Osteocyte (in vitro differentiated cells): ENCODE measurements at places on chromosomes 6 and 20. TPM values are rescaled to one million over a fixed set of nuclear protein-coding genes. Genes with fewer than 3 reads are reported as not detected.

PTCRA gene
- total RNA-seq: not detected in 2 replicates

GRCh38 chr6:27188885-27189418 is 58.5 kb upstream of the PRSS16 start:
- DNase-seq: no peak

SRC gene
- 30.1 and 32.5 TPM in 2 replicates for total RNA-seq

GRCh38 chr6:86251106-86251505 is 608.4 kb upstream of the SYNCRIP start:
- no peak for DNase-seq

MEI4 gene
- total RNA-seq: not detected in 2 replicates

SYNGAP1 gene
- total RNA-seq: 30.7 and 34.7 TPM in 2 replicates

- DNase-seq: no peak
Measured at GRCh38 chr20:44411020-44411756, 55.7 kb downstream of the HNF4A start.

DNA sequence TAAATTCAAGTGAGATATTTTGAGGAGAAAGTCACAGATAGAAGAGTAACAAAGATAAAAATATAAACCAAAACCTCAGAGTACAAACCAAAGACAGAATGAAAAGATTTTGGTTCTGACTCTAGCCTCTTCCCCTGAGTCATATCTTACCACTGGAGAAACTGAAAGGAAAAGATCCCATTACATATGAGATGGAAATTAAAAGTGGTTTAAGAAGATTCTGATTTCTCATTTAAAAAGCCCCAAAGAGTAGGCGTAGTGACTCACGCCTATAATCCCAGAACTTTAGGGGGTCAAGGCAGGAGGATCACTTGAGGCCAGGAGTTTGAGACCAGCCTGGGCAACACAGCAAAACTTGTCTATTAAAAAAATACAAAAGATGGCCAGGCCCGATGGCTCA is 30.6 kb downstream of the SPINT4 start:
- no peak for DNase-seq

SUPT3H gene
- total RNA-seq: 13.2 and 15.1 TPM in 2 replicates

- DNase-seq: no peak
Measured at GRCh38 chr6:127328043-127328609, 15.3 kb downstream of the ECHDC1 start.

- DNase-seq: no peak
Measured at GRCh38 chr6:31901415-31901952, 402 bp downstream of the ZBTB12 start.

DNA sequence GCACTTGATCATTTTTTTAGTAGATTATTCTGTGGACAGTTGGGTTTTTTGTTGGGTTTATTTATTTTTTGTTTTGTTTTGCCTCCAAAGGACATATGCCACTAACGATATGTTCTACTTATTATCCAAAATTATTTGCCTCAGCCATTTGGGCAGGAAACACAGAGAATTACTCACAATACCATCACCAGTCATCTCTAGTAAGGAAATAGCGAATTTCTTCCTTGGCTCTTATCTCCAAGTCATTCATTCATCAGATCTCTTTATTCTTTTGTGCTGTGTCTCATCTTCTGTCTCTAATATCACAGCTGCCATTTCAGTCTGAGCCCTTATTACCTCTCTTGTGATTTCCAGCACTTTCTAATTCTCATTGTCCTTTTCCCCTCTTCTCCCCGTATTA is 130.4 kb upstream of the SMLR1 start:
- DNase-seq: no peak

DNA sequence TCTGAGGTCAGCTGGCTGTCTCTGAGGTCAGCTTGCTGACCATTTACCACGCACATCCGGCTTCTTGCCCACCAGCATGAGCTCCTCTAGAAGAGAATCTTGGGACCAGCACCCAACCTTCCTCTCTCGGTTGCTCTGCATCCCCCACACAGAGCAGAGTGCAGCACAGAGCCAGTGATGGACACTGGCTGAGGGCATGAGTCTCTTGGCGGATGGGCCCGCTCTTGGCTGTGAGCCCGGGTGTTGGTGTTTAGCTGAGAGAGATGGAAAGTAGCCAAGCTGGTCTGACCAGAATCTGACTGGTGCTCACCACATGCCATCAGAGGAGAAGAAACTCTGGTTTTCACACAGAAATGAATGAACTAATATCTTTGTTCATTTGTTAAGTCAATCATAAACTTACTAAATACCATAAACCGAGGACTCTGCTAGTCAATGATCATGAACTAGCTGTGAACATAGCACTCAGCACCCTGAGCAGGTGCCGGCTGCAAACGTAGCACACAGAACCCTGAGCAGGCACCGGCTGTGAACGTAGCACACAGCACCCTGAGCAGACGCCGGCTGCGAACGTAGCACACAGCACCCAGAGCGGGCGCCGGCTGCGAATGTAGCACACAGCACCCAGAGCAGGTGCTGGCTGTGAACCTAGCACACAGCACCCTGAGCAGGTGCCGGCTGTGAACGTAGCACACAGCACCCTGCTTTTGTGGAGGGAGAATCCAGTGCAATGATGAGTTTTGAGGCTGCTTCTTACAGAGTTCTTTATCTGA is 10.4 kb upstream of the THBS2 start:
- no peak for DNase-seq
